ENCODE measurements at places on chromosomes 1 and 21.
A peak's percentile ranks its signal among the peaks of the same experiment; 100 is the strongest.

DNA sequence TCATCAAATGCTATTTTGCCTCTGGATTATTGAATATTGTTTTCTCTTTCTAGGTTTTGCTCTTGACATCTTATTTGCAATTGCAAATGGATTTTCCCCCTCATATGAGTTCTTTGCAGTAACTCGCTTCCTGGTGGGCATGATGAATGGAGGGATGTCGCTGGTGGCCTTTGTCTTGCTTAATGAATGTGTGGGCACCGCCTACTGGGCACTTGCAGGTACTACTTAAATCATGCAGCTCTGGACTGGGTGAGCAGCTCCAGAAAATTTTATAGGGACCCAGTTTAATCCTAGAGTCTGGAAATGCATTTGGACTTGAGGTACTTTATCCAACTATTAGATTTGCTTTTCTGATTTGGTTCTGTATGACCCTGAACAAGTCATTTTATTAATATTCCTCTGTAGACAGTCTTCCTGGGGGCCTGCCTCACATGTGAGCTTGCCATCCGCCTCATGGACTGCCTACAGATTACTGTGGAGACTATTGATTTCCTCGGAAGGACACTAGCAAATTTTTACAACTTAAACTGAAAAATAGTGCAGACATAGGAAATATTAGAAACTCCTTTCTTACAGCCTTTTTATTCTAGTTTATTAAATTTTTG is 44.5 kb downstream of the SLC22A15 start:
- no peak for DNase-seq

DNA sequence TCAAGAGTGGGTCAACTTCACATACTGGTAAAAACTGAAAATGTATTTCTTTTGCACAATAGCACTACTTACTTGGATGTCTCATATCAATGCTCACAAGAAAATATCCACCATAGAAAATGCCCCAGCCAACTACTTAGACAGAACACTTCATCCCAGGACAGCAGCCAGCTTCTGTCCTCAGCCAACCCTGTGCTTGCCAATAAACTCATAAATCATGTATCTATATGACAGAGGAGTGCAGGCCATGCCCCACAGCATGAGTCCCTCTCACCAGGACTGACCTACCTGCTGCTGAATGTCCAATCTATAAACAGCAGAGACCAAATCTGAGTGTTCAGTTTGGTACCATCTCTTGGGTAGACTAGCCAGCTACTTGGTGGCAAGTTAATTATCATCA is 179.3 kb downstream of the OMA1 start:
- DNase-seq: no peak

DNA sequence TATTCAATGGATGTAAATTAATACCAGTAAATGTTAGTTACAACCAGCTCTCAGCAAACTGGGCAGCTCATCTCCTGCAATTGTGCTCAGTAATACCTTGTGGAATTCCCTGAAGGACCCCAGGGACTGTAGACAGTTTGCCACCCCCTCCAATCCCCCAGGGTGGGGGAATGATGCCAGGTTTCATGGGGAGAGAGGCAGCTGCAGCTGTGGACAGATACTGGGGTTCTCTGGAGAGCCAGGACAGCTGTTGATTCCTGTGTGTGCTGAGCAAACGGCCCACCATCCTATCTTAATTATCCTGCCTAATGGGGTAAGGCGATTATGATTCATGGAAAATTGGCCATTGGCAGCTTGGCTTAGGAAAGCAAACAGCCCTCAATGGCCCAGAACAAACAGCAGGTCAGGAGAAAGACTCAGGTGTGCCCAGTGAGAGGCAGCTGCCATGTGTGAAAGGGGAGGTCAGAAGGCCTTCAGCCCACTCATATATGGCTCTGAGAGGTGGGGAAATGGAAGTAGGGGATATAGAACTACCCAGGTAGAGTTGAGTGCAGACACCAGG is 148.9 kb upstream of the CTTNBP2NL start:
- DNase-seq: no peak

DNA sequence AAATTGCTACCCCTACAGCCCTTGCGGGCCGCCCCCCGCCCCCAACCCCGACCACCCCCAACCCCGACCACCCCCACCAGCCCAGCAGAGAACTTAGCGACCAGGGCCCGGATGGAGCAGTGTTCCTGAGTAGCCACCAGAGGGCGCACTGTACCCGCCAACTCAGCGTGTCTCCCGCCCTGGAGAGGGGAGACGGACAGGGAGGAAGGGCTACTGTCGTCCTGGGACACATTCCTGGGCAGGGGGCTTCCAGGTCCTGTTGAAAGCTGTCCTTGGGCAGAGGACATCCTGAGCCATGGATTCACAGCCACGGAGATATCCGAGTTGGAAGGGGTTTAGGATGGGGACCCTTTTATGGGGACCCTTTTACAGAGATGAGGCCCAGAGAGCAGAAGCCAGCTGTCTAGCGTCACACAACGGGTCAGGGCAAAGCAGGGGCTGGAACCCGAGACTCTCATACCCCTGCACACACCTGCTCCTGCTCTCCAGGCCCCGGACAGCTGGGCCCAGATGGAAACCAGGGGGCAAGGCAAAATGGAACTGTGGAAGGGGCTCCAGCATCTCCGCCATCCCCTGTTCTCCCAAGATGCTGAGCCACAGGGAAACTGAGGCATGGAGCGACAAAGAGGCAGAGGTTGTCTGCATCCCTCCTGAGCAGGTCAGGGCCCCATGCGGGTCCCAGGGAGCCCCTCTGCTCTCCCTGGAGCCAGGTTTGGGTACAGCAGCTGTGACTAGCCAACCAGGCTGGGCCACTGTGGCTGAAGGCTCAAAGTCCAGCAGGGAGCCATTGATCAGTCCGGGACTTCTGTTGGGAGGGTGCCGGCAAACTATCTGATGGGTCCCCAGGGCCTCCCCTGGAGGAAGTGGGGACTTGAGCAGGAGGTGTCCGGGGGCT is 25.0 kb upstream of the LAPTM5 start:
- peak; percentile 95 for DNase-seq

GRCh38 chr1:45205011-45205909 is 1.1 kb downstream of the ZSWIM5 start:
- DNase-seq: no peak

DNA sequence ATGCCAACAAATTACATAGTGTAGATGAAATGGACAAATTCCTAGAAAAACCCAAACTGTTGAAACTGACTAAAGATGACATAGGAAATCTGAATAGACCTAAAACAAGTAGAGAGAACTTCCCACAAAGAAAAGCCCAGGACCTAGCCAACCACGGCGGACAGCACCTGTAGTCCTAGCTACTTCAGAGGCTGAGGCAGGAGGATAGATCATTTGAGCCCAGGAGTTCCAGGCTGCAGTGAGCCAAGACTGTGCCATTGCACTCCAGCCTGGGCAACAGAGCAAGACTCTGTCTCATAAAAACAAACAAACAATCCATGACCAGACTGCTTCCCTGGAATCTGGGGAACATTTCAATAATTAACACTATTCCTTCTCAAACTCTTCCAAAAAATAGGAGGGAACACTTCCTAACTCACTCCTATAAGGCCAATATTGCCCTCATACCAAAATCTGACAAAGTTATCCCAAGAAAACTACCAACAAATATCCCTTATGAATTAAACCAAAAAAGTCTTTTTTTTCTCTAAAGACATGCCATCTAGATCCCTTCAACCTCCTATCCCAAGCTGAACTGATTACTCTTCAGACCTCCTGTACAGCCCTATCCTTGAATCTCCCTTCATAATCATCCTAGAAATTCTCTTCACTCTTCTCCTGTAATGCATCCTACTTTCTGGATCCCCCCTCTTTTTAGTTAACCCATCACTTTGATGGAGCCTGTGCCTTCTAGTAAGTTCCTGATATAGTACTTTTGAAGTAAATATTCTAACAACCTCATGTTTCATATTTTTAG is 15.5 kb downstream of the ZNF644 start:
- no peak for DNase-seq

- DNase-seq: no peak
Observed at GRCh38 chr1:179230251-179230650, 774 bp upstream of the ABL2 start.

DNA sequence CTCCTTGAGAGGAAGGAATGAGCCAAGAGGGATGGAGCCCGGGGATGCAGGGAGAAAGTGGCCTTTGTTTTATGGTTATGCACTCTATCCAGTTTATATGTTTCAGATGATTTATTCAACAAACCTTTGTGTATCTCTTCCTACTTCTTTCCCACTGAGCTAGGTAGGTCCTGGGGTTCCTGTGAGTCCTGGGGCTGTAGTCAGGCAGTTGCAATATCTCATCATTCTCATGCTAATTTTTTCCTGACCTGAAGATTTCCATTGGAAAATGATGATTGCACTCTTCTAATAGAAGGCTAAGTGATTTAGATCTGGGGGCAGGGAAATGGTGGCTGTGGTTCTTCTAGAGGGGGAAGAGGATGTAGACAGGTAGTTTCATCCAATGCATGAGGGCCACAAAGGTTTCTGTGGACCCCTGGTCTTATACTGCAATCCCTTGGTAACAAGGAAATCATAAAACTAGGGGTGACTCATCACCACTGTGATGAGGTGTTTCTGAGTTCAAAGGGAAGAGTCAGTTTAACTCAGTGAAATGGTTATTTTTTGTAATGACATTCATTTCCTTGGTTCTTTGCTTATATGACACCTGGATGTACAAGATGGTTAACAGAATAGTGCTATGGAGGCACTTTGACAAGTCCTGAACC is 20.2 kb downstream of the B3GALT5 start:
- no peak for DNase-seq

DNA sequence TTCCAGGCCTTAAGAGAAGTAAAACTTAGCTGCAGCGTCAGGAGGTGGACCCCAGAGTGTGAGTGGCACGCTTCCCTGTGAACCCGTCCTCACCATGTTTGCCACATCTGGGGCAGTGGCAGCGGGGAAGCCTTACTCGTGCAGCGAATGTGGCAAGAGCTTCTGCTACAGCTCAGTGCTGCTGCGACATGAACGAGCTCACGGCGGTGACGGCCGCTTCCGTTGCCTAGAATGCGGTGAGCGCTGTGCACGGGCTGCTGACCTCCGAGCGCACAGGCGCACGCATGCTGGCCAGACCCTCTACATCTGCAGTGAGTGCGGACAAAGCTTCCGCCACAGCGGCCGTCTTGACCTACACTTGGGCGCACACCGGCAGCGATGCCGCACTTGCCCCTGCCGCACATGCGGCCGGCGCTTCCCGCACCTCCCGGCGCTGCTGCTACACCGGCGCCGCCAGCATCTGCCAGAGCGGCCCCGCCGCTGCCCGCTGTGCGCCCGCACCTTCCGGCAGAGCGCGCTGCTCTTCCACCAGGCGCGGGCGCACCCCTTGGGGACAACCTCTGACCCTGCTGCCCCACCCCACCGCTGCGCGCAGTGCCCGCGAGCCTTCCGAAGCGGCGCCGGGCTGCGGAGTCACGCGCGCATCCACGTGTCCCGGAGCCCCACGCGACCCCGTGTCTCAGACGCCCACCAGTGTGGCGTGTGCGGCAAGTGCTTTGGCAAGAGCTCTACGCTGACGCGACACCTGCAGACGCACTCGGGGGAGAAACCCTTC is 9.3 kb downstream of the ZNF672 start:
- no peak for DNase-seq

GRCh38 chr1:196977278-196977677 is at the start of gene CFHR5:
Gene CFHR5 (plus strand): TSS chr1:196977556. CDS start chr1:196977665, 109 bp downstream.
- DNase-seq: no peak

- no peak for DNase-seq
Observed at GRCh38 chr1:233097546-233097945, 147.1 kb downstream of the NTPCR start.
